Hematopoietic multipotent progenitor cell (in vitro differentiated cells): ENCODE measurements at places on chromosomes 16 and 17. TPM values are rescaled to one million over a fixed set of nuclear protein-coding genes. Genes with fewer than 3 reads are reported as not detected.

The MYCBPAP gene
- total RNA-seq, result 5.4 TPM

The EVPLL gene
- not detected for total RNA-seq

The YBX2 gene
- 0.27 TPM for total RNA-seq

The SYCE1L gene
- total RNA-seq, result 1.1 TPM

GRCh38 chr16:71700831-71701230 lies 23.7 kb downstream of the PHLPP2 start:
- no peak for DNase-seq

DNA sequence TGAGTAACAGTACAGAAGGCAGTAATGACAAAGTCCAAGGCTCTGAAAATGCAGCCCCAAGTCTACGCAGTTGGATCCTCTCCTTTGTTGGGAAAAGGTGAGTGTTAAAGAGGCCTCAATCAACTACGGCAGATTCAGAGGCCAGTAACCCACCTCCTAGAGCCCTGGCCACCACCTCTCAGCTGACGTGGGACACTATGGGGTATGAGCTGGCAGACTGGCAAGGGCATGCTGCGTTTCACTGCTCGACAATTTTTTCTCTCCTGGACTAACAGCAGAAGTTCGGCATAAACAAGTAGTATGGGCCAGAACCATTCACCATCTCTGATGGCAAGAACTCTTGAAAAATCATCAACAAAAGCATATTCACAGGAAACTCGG lies 17.2 kb downstream of the NCBP3 start:
- DNase-seq, result no peak

DNA sequence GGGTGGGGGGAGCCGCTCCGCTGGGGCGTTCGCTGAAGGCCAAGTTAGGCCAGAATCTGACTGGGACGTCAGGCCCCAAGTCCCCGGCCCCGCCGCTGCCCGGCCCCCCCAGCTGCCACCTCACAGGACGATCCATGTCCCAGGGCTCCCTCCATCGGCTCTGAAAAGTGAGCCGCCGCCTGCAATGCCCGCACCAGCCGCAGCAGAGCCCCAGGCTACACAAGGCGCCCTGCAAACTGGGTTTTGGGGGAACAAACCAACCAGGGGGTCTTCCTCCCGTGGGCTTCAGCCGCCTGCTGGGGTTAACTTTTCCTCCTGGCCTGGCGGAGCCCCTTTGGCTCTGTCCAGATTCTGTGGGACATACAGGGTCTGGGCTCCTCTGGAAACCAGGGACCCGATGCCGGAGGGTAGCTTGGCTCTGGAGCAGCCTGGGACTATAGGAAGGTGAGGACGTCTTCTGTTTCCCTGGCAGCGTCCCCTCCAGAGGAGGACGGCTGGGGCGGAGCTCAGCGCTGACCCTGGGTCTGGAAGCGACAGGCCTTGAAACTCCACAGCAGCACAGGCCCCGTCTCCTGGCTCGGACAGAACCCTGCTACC lies 835 bp downstream of the NME4 start:
- peak; percentile 79 for DNase-seq

DNA sequence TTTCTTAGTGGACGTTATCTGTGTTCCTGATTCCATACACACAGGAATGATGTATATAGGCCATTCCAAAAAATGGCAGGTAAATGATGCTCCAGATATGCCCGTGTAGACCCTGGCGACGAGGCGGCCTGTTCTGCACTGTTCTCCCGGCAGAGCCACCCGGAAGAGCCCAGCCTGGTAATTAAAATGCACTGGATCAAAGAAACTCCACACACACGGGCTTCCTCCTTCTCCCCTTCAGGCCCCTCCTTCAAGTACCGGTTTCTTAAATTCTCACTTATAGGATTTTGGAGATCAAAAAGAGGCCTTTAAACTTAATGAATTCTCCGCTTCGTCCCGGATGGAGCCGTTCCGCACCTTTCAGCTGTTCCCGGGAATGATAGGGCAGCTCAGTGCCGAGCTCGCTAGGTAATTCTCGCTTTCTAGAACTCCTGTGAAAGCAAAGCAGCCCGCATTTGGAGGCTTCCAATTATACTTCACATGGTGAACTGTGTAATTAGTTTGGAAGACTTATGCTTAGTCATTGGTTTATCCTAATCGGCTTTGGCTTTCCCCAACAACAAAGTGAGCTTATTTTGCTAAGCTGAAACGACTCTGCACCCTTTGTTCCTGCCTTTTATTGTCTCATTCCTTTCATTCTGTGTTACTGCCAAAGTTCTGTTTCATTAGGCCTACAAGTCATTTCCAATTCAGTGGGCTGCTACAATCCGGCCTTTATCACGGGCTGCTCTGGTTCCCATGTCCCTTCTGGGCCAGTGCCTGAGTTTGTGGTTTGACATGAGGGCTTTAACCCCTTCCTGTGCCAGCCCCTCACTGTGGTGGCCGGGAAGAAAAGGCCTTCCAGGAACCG lies 150.0 kb downstream of the MSI2 start:
- no peak for DNase-seq

DNA sequence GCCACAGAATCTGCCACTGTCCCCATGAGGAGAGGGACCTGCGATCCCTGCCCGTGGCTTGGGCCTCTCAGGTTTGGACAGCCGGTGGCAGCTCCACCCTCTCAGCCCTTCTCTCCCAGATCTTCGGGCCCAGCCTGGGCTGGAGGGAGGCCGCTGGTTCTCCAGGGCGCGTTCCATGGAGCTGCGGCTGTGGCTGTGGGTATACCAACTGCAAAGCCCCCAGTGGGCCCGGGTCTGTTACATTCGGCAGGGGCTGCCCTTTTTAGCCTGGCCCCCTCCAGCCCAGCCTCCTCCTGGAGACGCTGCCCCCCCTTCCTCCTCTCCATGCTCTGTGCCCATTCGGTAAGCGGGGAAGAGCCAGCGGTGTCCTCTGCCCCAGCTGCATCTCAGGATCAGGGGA lies 64.7 kb upstream of the ZNF469 start:
- DNase-seq, result no peak
